CD4-positive, alpha-beta T cell treated with Interleukin-10 for 1 hour (primary cell): ENCODE measurements at places on chromosomes 2 and 18.
A peak's percentile ranks its signal among the peaks of the same experiment; 100 is the strongest.

GRCh38 chr18:37783771-37784170, 218.2 kb upstream of the CELF4 start:
- DNase-seq = no peak

- no peak for DNase-seq
Measured at GRCh38 chr2:197369228-197369932, 58.8 kb upstream of the ANKRD44 start.

DNA sequence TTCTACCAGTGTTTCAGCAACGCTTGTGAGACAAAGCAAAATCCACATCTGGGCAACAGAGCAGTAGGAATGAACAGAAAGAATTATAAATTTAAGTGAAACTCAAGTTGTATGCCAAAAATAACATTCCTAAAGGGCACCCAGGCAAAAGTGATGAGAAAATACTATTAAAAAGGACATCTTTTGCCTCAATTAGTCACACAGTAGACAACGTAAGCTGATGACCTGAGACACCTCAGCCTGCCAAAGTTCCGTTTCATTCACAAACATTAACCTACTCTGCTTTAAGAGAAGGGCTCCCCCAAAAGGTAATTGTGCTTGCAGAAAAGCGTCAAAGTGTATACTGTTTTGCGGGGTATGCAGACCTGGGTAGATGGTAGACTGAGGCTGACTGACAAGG, 7.2 kb downstream of the HDLBP start:
- no peak for DNase-seq

- DNase-seq = no peak
Measured at GRCh38 chr2:121031568-121032340, 253.2 kb downstream of the TFCP2L1 start.

- no peak for DNase-seq
Measured at GRCh38 chr2:19949071-19949470, 40.8 kb downstream of the WDR35 start.

- no peak for DNase-seq
Measured at GRCh38 chr2:169354244-169354643, 8.1 kb downstream of the LRP2 start.

DNA sequence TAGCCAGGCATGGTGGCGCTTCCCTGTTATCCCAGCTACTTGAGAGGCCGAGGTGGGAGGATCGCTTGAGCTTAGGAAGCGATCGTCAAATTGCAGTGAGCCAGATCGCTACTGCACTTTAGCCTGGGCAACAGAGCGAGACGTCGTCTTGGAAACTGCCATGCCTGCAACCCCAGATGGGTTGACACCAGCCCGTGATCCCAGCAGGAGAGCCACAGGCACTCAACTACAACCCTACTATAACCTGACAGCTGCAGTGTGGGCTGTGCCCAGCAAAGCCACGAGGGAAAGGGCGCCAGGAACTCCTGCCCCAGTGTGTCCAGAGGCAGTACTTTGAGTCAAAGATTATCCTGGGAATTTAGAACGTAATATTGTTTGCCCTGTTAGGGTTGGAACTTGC, 85.6 kb downstream of the SS18 start:
- no peak for DNase-seq

DNA sequence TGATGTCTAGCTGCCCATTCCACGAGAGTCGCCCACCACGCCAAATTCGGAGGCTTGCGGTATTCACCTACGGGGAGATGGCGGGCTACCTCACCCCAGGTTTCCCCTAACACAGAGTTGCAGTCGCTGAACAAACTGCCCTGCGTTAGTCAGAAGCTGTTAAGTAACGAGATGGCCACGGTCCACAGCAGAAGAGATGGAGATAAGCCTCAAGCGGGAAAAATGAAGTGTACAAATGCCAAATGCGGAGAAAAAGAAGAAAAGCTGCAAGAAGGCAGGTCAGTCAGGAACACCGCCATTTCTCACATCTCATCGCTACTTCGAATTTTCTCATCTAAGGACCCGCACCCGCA, 425 bp downstream of the ASB3 start:
- peak; percentile 33 for DNase-seq

DNA sequence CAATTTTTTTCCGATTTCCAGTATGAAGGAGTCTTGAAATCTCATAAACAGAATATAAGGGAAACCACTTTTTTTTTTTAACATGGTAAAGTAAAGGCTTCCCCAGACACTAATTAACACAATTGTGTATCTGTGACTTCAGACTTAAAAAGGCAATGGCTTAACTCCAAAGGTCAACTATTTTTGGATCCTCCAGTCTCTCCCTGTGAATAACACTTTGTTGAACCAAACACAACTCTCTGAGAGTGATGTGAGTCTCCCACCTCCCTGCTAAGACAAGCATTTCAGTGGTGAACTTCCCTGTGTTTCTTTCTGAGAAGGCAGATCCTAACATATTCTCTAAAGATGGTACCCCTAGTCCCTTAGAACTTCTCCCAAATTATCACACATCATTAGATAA, 219.6 kb upstream of the RBBP8 start:
- no peak for DNase-seq

GRCh38 chr18:9362869-9363268, 28.3 kb downstream of the TWSG1 start:
- DNase-seq = no peak

- DNase-seq = no peak
Measured at GRCh38 chr2:37583402-37583801, 88.0 kb downstream of the CDC42EP3 start.

GRCh38 chr2:200609028-200609614, 23.3 kb downstream of the AOX1 start:
- DNase-seq = no peak

GRCh38 chr2:70087702-70088597, 673 bp downstream of the PCBP1 start:
- DNase-seq = peak; percentile 47

GRCh38 chr18:62844850-62845643, 129.7 kb downstream of the PHLPP1 start:
- no peak for DNase-seq

DNA sequence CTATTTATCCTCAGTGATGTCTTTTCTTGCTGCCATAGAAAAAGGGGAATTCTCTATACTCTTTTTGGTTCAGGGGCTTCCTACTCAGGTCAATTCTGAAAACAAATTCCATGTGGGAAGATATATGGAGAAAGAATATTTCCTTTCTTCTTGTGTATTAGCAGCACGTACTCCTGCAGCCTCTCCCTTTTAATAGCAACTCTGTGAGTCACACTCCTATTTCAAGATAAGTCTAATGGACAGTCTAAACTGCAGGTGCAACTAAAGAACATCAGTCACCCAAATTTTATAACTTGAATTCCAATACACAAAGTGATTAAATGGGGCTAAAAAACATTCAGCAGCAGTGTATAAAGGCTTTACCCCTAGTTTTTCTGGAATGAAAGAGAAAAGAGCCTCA, 942.2 kb downstream of the CNTNAP5 start:
- no peak for DNase-seq

GRCh38 chr2:225070811-225071210, 28.5 kb upstream of the DOCK10 start:
- DNase-seq = no peak

DNA sequence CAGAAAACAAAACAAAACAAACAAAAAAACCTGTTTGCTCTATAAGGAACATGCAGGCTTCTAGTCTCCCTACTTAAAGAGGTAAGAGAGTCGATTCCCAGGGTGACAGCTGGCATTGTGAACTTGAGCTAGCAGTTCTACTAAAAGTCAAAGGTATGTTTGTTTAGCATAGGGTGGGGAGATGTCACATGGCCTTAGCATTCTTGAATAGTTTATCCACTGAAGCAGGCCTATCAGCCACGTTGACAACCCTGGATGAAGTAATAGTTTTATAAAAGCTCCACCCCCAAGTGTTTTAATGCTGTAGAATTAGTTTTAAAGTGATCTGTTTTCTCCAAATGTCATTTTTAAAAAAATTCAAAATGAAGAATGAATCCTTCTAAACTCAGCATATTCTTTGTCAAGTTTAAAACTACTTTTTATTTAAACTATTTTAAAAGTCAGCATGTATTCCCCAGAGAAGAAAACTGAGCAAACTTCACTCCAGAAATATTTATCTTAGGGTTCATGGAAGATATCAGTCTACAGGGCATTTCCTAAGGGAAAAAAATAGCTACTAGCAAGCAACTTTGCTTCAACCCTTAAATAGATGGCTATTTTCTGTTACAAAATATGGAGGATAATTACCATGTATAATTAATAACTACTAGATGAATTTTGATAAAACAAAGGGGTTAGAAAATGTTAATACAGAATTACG, 1.7 kb downstream of the MYOM1 start:
- no peak for DNase-seq

GRCh38 chr18:70991577-70991976, 702.7 kb downstream of the SOCS6 start:
- no peak for DNase-seq

DNA sequence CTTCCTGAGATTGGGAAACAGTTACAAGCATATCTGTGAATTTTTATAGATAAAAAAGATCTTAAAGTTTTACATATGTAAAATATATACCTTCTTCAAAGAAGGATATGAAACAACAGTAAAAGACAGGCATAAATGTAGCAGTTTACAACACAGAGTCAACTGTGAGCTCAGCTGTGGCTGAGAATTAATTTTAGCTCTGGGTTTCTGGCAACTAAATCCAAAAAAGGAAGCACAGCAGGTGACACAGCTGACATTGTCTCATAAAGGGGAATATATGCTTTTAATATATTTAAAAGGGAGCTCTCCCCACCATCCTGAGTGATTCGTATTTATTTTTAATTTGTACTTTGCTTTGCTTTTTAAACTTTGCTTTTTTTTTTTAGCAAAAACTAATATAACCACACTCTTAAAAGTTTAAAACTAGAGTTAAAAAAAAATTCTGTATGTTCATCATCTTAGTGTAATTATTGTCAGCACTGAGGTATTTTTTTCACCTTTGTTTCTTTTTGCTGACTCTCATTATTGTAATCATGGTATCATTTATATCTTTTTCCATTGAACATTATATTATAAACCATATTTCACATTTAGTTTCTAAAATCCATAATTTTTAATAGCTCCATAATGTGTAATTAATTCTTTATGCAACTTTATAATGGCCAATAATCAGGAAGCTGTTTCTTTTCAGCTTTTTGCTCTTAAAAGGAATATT, 6.7 kb downstream of the TUBB6 start:
- DNase-seq = no peak

- DNase-seq = no peak
Measured at GRCh38 chr2:197137231-197137630, 173.3 kb downstream of the ANKRD44 start.

DNA sequence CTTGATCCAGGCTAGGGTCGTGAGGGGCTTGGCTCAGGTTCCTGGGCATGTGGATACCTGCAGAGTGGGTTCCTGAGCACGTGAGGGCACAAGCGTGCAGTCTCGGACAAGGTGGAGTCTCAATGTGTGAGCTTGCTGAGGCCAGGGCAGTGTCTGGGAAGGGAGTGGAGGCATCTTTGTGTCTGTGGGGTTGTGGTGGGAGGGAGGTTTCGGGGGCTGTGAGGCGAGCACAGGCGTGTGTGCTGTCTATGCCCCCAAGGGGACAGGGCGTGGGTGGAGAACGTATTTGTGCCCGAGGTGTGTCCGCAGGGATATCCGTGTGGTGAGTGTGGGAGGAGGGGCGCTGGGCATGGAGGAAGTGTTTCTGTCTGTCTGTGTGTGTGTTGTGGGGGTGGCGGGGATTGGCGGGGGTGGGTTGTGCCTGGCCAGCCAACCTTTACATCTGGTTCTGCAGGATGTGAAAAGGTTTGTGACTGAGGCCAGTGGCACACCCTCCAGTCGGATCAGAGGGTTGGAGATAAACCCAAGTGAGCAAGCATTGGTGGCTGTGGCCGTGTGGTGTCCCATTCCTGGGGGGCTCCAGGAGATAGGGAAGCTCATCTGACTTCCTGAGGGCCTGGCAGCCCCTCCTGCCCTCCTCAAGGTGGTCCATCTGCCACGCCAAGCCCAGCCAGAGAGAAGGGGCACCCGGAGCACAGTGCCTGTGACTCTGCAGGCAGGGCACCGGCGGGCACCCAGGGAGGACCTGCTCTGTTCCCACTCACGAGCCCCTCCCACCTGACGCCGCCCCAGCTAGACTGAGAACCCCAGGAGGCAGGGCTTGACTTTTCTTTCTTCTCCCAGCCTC, 57.1 kb downstream of the ZFP36L2 start:
- peak; percentile 43 for DNase-seq

DNA sequence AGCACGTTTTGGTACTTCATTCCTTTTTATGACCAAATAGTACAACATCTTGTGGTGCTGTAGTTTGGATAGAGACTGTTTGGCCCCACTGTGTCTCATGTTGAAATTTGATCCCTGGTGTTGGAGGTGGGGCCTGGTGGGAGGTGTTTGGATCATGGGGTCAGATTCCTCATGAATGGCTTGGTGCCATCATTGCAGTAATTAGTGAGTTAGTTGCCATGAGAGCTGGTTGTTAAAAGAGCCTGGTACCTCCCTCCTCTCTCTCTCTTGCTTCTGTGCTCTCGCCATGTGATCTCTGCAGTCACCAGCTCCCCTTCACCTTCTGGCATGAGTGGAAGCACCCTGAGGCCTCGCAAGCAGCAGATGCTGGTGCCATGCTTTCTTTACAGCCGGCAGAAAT, 50.9 kb downstream of the NCAPH start:
- no peak for DNase-seq

DNA sequence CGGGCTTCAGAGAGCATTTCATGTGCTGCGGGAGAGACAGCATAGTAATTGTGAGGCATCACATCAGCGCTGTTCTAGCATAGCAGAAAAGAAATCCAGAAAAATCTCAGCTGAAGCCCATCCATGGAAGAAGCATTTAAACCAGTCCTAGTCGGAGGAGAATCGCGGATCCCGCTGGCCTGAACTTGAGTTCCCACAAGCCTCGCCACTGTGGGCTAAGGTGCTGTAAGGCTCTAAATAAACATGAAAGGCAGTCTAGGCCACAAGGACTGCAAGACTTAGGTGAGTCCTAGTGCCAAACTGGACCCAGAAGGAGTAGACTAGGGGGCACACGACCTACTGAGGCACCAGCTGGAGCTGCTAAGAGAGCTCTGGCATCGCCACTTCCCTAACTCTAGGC, 1225.3 kb upstream of the CHAC2 start:
- DNase-seq = no peak

DNA sequence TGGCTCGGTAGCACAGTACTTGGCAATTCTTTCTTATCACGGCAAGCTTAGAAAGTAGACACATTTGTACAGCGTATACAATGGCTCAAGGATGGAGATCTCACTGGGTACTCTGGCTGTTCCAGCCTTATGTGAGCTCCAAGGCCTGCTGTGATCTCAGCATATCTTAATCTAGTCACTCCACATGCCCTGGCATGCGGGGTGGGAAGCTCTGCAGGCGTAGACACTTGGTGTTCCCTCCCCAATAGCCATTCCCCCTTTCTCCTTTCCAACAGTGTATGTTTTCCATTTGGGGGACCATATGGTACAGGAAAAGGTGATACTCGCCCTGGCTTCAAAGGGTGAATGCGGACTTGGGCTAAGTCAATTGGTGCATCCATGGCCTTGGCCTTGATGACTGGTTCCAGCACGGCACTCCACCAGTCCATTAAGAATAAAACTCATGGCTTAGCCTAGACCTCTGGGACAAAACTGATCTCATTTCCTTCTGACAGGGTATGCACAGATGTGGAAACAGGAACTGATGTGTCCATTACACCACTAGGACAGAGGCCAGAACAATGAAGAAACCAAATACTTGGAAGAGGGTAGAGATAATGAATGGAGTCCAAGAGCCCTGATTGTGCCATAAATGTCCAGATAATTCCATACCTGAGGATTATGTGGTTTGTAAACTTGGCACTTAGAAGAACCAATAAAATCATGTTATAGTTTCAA, 28.4 kb downstream of the TGIF1 start:
- no peak for DNase-seq
